ENCODE measurements at places on chromosomes 6 and 20.
A peak's percentile ranks its signal among the peaks of the same experiment; 100 is the strongest.

DNA sequence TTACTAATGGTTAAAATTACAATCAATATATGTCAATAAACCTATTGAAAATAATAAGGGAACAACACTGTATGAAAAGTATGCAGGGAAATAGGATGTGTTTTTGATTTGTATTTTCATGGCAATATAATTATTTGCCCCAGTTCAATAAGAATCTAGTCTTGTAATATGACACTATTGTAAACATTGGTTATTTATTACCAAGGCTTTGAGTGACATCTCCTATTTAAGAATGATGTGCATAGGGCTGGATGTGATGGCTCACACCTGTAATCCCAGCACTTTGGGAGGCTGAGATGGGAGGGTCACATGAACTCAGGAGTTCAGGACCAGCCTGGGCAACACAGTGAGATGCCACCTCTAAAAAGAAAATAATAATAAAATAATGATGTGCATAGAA lies 78.6 kb upstream of the DTNBP1 start:
- H3K4me1 ChIP-seq = no peaks in the 10 kb centered on the region
- no peak overlapping the region for H3K4me3 ChIP-seq
- no peaks in the 10 kb centered on the region for H3K27me3 ChIP-seq
- H3K36me3 ChIP-seq = no peaks in the 10 kb centered on the region
- H3K27ac ChIP-seq = no peak overlapping the region
- DNase-seq = no peak

GRCh38 chr20:42197599-42197998 lies 579.4 kb upstream of the CHD6 start:
- no peak overlapping the region for H3K27ac ChIP-seq
- no peaks in the 10 kb centered on the region for H3K4me1 ChIP-seq
- H3K36me3 ChIP-seq = no peaks in the 10 kb centered on the region

- H3K4me3 ChIP-seq = peak overlapping the region; percentile 93
- H3K27ac ChIP-seq = peak overlapping the region; percentile 96
- no peak for DNase-seq
These were observed 107.7 kb downstream of the HFE start for GRCh38 chr6:26194816-26195375.

- DNase-seq = no peak
- no peaks in the 10 kb centered on the region for H3K4me1 ChIP-seq
- peaks cover 9% of the 10 kb centered on the region for H3K36me3 ChIP-seq
- H3K4me3 ChIP-seq = no peak overlapping the region
- peaks cover 16% of the 10 kb centered on the region for H3K27me3 ChIP-seq
These were observed 12.8 kb downstream of the MAS1L start for GRCh38 chr6:29474996-29475395.

GRCh38 chr20:62784497-62784896 lies 11.8 kb upstream of the MRGBP start:
- H3K27me3 ChIP-seq = no peaks in the 10 kb centered on the region
- DNase-seq = no peak
- H3K4me1 ChIP-seq = no peaks in the 10 kb centered on the region
- H3K36me3 ChIP-seq = no peaks in the 10 kb centered on the region
- H3K27ac ChIP-seq = no peak overlapping the region

GRCh38 chr6:107116328-107116892 lies 1.1 kb upstream of the BEND3 start:
- peak overlapping the region; percentile 23 for H3K27ac ChIP-seq
- peak overlapping the region; percentile 71 for H3K4me3 ChIP-seq
- H3K36me3 ChIP-seq = no peaks in the 10 kb centered on the region
- DNase-seq = no peak
- no peaks in the 10 kb centered on the region for H3K27me3 ChIP-seq
- H3K4me1 ChIP-seq = no peaks in the 10 kb centered on the region
